ENCODE measurements at places on chromosomes 11 and 22.

DNA sequence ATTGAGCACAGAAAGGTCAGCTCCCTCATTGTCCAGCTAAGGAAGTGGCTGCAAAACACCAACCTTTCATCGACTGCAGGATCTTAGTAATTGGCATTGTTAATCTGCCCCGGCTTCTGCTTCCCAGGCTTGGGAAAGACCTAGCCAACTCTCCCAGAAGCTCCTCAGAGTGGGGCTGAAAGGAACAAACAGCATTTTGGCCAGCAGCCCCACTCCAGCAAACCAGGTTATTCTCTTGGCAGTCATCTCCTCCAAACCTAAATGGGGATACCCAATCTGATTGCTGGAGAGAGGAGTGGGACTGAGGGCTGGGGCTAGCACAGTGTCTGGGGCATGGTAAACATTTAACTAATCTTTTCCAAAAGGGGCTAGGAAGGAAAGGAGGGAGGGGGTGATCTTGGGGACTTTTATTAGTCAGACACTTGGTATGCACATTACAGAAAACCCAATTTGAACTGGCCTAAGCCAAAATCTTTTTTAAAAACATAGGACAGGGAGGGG is 294.4 kb downstream of the MN1 start:
- no peak for DNase-seq

- no peak for DNase-seq
Observed at GRCh38 chr11:65205602-65205967, 23.9 kb downstream of the CAPN1 start.

DNA sequence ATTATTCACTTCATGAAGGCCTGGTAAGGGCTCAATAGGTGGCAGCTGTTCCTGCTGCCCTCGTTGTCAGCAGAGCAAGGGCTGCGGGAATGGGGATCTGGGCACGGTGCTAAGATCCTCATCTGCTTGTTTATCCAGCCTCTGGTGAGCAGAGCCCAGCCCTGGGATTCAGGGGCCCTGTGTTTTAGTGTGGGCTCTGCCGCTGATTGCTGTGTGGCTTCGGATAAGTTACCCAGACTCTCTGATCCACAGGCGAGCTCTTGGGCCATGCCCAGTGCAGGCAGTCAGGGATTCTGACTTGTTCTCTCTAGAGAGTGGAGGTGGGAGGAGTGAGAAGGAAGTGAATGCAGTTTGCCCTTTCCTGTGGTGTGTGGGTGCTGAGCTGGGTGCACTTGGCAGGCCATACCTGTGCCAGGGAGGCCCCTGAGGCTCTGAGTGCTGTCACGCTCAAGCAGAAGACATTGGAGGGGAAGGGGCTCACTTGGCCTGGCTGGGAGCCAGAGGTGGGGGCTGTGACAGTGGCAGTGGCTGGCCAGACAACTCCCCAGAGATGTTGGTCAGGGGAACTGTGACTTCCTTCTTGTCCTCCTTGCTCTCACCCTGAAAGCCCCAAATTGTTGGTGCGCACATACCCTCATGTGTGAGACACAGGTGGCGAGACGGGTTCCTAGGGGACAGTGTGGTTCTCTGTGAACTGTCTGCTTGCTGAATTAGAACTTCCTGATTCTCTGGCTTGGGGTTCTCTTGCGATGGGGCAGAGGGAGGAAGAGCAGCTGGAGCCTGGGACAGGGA is 43.7 kb downstream of the CD82 start:
- peak; percentile 62 for DNase-seq

GRCh38 chr11:15724601-15725000 is 609.9 kb downstream of the INSC start:
- no peak for DNase-seq

GRCh38 chr11:2585566-2586086 is 114.2 kb downstream of the KCNQ1OT1 start:
- peak; percentile 23 for DNase-seq

DNA sequence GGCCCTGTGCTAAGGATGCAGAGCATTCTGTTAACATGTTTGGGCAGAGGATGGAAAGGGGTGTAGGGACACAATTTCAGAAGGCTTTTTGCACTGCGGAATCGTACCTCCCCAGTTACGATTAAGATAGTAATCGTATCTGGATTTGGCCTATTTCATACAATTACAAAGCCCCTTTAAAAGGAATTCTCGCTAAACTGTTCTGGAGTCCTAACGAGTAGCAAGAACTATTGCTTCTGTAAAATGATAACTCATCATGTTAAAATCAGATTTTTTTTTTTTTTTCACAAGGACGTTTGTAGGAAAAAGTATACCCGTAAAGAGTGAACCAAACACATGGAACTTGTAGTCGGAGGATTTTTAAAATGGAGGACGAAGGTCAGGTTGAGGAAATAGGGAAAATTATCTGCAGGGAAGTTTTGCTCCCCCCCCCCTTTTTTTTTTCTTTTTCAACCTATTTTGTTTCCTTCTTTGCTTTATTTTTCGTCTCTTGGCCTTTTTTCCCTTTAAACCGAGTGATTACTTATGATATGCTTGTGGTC is 934 bp downstream of the HSD17B12 start:
- no peak for DNase-seq

DNA sequence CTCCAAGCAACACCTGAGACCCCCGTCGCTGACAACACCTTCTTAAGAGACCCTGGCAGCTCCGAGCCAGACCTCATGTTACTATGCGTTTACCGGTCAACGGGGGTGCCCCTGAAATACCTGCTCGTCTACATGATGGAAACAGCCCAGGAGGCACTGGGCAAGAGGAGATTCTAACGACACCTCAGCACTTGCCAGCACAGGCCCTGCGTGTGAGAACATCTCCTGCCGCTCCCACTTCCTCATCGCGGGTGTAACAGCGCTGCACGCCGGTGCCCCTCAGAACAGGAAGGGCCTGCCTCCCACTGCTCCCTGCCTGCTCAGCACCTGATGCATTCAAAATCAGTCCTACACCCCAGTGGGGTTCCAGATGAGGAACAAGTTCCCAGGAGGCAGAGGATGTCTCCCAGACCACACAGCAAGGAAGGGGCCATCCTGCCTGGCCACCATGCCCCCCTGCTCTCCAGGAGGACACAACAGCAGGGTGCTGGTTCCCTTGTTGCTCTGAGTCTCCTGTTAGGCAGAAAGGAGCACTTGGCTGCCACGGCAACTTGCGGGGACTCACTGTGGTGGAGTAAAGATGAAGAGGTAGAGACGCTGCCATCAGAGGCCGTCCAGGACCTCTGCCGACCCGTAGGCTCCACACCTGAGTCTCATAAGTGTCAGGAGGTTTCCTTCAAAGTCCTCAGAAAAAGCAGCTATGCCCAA is 2.1 kb downstream of the TOLLIP start:
- peak; percentile 18 for DNase-seq

DNA sequence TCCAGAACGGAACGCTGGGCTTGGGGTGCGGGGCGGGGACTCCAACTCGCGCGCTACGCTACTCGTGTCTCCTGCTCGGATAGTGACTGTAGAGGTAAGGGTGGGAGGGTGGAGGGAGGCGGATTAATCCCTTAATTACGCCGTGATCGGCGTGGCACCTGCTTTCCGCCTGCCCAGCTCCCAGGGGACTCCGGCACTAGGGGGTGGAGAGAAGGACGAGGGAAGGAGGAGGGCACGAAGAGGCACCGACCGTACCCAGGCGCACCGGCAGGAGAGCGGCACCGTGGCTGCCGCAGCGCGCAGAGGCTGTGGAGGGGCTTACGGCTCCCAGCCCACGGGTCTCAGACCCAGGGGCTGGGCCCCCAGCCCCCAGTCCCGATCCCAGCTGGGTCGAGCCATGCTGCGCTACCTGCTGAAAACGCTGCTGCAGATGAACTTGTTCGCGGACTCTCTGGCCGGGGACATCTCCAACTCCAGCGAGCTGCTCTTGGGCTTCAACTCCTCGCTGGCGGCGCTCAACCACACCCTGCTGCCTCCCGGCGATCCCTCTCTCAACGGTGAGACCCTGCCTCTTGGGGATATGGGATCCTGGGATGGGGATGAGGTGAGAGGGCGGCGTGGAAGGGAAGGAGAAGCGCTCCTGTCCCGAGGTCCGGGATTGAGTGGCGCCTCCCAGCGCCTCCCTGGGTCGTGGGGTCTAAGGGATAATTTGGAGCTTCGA is at the start of gene ROBO3:
TSS of gene ROBO3 (plus strand) at position 252 of the 721 bp plus-strand sequence. CDS start at position 398, 146 bp downstream.
- no peak for DNase-seq

DNA sequence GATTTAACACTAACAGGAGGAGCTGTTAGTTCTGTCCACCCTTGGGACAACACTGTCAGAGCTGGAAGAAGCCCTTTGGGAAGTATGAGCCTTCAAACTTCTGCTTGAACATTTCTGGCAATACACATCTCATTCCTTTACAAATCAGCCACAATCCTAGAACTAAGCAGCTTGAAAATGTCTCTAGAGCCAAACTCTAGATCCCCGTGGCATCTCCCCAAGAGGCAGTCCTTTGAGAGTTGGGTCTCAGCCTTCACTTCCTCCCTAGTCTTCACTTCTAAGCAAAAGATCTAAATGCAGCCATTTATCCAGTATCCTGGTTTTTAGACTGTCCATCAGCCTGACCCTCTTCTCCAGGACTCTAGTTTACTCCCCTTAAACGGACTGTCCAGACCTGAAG is 26.9 kb downstream of the ARFGAP2 start:
- no peak for DNase-seq

DNA sequence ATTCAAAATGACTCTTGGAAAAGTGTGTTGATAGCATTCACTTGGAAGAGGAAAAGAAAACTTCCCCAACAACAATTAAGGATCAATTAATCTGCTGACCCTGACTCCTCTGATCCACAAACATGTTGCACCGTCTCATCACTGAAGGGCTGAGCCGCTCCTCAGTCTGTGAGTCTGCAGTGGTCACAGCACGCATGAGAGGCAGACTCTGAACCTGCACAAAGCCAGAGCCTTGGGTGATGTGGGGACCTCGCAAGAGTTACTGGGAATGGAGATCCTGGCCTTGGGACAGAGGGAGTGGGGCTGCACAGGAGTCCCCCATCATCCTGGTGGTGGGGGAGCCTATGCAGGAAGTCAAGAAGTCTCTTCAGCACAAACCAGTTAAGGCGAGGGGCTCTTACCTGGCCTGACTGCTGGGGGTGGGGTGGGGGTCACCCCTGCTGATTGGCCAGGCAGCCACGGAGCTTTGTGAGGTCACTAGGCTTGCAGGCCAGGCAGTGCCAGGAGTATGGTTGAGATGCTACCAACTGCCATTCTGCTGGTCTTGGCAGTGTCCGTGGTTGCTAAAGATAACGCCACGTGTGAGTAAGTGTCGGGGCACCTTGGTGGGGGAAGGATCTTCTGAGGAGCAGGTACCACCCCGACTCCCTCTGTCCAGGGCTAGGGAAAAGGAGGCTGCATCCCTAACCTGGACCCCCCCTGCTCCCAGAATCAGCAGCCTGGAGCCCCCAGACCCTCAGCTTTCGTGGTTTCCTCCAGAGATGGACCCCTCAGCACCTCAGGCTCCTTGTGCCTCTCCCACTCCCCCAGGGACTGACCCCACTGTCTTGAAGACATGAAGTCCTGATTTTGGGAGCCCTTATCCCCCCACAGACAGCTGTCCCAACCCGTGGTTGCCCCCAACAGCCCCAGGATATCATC is at the start of gene ACR:
TSS of gene ACR (plus strand) at position 477 of the 921 bp plus-strand sequence. CDS start at position 509, 32 bp downstream.
- no peak for DNase-seq

- no peak for DNase-seq
Observed at GRCh38 chr11:88619656-88620385, 282.3 kb upstream of the CTSC start.

DNA sequence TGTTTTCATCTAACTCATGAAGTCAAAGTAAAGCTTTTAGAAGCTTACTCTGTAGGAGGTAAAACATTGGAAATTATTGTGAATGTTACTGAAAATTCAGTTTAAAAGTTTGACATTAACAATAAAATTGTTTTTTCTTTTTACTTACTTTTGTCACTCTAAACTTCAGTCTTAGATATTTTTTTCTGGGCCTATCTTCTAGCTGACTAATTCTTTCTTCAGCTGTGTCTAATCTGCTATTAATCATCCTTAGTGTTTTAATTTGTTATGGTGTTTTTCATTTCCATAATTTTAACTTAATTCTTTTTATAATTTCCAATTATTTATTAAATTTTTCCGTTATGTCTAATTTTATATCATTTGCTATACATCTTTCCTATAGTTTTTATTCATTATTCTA is 35.0 kb downstream of the IL10RA start:
- DNase-seq: no peak

DNA sequence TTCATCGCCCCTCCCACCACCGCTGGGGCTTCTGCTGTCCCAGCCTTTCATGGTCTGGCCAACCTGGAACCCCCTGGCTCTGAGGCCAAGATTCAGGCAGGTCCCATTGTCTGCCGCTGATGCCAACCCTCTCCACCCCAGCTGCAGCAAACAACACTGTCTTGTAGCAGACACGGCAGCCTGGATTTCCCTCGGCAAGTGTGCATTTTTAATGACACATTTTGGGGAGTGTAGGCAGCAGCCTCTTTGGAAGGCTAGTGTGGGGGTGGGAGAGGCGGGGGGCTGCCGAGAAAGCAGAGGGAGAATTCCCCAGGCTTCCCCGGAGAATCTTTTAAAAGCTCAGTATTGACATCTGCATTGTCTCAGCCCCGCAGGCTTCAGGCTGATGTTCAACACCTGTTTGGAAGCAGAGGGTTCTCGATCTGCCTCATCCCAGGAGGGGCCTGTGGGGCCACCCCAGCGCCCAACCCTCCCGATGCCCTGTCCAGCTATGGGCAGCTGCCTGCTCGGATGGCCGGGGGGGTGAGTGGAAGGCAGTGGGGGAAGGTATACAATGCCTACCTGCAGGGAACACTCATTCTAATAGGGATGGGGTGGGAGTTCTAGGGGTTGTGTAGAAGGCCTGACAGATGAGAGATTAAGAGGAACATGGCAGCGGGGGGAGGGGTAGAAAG is 41.5 kb downstream of the NECTIN1 start:
- DNase-seq: no peak

DNA sequence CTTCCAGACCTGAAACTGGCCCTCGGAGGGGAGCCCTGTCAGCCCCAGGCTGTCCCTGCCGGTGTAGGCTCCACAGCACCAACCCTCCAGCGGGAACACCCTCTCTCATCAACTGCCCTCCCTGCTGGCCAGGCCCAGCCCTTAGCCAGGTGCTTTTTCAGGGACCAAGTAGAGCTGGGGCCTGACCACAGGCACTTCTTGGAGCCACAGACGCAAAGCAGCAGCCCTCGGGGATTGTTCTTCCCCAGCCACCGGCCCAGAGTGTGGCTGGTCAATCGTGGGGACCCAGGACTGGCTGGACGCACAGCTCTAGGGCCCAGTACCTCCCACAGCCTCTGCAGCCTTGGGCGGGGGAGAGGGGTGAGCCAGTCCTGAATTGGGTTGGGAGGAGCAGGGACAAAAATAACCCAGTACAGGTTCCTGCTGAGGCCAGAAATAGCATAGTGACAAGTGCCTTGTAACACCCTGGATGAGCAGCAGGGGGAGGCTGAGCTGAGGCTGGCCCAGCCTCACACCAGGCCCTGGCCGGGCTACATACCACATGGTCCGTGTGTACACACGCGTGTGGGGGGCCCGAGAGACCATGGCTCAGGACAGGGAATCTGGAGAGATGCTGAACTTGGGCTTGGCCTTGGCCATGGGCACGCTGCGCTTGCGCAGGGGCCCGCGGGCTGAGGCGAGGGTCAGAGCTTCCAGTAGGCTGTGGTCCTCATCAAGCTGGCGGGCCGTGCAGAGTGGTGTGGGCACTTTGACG is 2.0 kb downstream of the KCNJ11 start:
- peak; percentile 75 for DNase-seq

- no peak for DNase-seq
Observed at GRCh38 chr22:29690476-29690875, 29.3 kb upstream of the CABP7 start.

GRCh38 chr11:10674440-10674855 is 19.1 kb downstream of the IRAG1 start:
- no peak for DNase-seq

- DNase-seq: no peak
Observed at GRCh38 chr11:61771985-61772455, 19.6 kb downstream of the MYRF start.

- no peak for DNase-seq
Observed at GRCh38 chr11:96237766-96238266, 105.2 kb downstream of the MAML2 start.
